ENCODE measurements at places on chromosomes 5 and 9.

- no peak for DNase-seq
Measured at GRCh38 chr9:129359162-129359811, 181.2 kb upstream of the IER5L start.

DNA sequence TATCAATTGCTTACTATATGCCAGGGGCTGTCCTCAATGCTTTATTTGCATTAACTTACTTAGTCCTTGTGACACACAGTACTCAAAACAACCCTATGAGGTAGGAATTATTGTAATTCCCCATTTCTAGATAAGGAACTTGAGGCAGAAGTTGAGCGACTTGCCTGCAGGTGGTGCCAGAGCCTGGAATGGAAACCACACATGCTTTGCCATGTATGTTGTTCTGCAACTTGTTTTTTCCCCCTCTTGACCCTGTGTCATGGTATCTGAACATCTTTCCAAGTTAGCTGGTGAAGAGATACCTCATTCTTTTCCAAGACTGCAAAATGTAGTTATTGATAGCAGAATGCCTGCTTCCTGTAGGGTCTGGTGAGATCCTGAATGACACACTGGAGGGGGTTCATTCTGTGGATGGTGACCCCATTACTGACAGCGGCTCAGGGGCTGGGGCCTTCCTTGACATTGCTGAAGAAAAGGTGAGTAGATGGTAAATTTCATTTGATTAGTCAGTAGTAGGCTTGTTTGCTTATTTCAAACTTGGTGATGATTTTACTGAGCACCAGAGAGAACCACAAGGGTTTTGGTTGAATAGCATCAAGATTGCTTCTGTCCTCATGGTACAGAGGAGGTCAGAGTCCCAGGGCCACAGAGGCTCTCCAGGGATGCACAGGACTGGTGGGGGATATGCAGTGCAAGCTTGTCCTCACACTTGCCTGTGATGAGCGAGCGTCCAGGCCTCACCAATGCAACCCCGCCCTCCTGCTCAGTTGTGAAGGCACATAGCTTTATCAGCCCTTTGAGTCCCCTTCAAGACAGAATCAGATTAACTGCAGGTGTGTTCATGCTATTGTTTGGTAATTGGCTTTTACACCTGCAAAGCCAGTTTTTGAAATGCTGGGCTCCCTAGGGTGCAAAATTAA, 57.0 kb downstream of the COL15A1 start:
- DNase-seq = no peak

DNA sequence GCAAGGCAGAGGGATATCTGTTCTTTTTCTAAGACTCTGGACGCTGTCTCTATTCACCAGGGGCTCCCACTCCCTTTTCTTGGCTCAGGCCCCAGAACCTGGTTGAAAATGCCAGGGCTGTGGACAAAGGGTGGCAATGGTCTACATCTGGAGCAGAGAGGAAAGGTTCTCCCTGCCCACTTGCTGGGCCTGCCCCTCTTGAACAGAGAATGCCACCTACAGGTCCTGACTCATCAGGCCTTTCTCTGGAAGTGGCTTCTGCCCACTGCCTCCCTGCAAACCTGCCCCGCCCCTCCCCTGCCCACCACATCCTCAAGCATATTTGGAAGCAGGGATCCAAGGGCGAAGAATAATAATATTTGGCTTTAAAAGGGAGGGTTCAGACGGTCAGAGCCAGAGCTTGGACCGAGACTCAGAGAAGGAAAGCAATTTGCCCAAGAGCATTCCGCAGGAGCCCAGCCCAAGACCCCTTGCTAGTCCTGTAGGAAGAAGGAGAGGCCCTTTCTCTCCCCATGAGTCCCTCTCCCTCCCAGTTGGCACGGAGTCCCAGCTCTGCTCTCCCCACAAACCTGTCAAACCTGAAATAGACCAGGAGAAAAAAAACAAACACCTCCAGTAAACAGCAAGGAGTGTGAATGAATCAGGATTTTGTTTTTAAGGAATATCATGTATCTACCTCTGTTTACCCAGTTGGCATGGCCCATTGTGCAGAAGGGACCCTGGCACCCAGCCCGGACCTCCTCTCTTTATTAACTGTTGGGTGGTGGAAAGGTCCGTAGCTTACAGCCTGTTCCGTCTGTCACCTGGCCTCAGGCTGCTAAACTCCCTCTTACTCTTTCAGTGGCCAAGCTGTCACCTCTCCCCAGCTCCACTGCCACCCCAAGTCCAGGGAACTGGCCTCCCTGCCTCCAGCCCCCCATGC, 37.7 kb upstream of the STXBP1 start:
- no peak for DNase-seq

DNA sequence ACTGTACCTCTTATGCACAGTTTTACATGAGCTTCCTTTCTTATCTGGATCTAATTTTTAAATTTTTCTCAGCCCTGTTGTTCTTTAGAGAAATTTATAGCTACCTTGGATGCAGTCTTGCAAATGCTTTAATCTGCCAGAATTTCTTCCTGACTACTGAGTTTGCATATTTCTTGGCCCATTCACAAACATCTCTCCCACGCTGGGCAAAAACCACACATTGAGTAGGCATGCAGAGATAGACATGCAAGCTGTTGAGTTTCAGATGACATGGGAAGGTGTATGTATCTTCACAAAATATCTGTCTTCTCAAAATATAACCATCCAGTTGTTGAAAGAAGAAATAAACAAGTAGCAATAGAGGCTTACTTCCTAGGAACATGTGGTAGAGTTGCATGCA, 101.2 kb downstream of the PARP8 start:
- no peak for DNase-seq

GRCh38 chr5:16992006-16992405, 55.9 kb upstream of the MYO10 start:
- no peak for DNase-seq

DNA sequence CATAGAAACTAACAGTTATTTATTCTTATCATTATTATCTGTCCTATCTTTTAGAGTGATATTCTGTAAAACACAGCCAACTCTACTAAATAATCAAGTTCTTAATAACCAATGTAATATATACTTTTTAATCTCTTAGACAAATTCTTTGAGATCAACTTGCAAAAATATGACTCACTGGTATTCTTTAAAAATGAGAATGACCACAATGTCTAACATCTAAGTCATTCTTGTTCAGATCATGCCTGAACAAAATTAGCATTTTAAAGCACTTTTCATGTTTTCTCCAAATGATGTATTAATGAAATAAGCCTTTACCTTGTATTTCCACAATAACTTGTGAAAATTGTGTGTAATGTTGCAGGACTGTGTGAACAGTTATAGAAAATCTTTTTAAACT, 356.9 kb upstream of the RGMB start:
- no peak for DNase-seq

- DNase-seq = no peak
Measured at GRCh38 chr9:34403554-34404380, 27.1 kb upstream of the MYORG start.

DNA sequence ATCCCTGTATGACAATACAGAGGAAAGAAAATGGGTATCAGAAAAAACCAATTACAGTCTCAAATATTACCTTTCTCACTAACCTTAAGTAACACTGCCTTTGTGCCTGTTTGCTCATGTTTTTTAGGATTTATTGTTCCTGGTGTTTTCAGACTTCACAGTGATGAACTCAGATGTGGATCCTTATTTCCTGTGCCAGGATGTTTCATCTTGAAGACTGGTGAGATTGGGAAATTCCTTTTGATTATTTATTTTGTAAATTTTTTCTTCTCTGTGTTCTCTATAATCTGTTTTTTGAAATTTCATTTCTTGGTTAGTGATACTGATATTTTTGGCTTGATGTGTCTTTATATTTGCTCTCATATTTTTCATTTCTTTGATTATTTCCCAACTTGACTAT, 142.4 kb upstream of the GRIN3A start:
- no peak for DNase-seq

DNA sequence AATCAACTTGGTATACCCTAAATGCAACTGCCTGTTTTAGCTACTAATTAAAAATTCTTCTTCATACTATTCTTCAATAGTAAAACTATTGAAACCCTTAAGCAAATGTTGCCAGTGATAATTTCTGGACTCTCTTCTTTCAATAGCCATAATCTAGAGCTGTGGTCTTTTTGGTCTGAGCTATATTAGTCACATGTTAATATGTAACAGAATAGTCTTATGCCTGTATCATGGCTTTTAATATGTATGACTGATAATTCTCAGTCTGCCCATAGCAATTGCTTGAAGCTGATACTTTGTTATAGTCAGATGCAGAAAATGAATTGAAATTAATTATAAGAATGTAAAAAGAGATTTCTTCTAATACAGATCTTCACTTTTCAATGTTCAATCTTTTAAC, 1871.9 kb upstream of the CDH6 start:
- no peak for DNase-seq

GRCh38 chr5:137648361-137648760, 87.5 kb downstream of the KLHL3 start:
- DNase-seq = no peak

GRCh38 chr9:132002643-132003318, 76.9 kb downstream of the MED27 start:
- DNase-seq = no peak

GRCh38 chr9:72465593-72465984, 55.8 kb upstream of the TMC1 start:
- no peak for DNase-seq

DNA sequence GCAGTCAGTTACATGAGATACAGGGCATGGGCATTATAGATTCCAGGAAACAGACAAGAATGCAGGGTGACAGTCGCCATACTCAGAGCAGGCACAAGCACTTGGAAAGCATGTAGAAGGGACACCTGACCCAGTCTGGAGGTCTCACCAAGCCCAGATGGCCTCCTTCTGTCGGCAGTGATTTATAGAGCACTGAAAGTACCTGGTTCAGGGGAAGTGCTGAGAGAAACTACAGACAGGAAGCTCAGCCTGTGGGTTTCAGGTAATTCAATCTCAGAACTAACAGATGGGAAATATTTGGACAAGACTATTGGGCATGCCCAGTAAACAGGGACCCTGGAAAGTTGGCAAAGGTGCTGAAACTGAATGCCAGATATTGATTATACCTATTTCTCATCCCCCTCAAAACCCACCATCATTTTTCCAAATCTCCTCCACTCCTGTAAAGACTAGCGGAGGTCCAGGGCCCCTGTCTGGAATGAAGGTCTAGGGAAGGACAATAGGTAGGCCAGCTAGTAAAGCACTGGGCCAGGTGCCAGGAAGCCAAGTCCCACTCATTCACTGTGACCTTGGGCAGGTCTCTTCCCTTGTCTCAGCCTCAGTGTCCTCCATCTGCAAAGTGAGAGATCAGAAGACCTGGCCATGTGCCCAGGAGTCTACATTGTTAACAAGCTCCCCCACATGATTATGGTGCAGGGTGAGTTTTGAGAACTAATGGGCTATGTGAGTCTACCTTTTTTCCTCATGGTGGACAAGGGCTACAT, 26.9 kb downstream of the KLHL3 start:
- DNase-seq = no peak

DNA sequence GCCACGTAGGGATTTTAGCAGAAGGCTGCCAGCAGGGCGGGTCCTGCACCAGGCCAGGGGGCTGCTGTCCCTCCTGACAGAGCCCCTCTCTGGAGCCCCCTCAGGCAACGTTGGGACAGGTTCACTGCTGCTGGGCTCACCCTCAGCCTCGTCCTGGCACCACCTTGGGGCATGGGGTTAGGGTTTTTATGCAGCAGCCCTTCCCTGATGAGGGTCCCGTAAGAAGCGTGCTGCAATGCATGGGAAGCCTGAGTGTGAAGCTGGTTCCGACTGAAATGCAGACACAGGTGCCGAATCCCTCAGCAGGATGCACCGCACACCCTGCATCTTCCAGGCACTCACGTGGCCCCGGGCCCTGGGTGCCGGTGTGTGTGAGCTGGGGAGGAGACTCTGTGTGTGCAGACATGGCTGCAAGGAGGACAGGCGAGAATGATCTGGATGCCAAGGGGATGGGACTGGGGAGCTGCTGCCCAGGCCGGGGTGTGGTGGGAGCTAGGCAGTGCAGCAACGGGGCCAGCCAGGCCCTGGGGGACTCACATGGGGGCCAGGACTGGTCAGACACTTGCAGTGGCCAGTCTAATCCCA, 27.1 kb downstream of the ZDHHC11B start:
- DNase-seq = no peak

- no peak for DNase-seq
Measured at GRCh38 chr5:141778683-141779082, 96.7 kb upstream of the ARAP3 start.

DNA sequence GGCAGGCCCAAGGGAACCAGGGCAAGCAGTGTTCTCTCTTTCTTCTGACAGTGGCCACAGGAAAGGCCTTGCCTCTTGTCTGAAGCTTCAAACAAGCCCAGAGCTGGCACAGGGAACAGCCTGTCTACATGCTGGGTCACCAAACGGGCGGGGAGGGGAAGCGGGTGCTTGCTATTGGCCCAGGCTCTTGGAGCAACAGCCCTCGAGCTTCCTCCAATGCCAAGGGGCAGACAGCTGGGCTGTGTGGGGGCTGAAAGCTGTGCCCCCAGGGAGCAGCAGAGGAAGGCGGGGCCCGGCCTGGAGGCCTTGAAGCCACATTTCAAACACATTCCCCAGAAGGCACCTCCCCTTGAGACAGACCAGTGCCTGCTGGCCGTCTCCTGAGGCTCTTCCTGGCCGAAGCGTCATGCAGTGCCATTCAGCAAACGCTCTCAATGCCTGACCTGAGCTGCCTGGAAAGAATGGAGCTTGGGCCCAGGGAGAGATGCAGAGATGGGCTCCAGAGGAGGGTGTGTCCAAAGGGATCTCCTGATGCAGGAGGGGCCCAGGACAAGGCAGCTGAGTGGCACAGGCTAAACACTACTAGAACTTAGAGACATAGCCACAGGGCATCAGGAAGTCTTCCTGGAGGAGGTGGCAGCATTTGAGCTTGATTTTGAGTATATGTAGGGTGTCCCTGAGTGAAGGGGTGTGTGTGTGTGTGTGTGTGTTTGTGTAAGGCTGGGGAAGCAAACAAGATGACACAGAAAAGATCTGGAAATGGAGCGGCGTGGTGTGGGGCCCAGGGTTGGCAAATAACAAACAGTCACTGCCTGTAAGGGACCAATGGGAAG, 2.5 kb downstream of the FIBCD1 start:
- no peak for DNase-seq

DNA sequence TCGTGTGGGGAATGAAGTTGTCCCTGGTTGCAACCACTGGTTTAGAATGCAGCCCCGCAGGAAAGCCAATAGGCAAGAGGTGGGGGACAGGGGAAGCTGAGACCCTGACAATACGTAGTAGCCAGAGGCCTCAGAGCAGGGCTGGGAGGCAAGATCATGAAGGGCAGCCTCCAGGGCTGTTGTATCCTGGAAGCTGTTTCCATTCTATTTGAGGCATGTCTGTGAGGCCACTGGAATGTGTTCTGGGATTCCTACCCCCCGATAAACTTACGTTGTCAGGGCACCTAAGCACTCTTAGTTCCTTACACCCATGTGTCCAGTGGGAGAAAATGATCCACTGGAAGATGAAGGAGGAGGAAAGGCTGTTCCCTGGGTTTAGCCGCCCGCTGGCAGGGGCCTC, 177.3 kb downstream of the CFAP90 start:
- no peak for DNase-seq

DNA sequence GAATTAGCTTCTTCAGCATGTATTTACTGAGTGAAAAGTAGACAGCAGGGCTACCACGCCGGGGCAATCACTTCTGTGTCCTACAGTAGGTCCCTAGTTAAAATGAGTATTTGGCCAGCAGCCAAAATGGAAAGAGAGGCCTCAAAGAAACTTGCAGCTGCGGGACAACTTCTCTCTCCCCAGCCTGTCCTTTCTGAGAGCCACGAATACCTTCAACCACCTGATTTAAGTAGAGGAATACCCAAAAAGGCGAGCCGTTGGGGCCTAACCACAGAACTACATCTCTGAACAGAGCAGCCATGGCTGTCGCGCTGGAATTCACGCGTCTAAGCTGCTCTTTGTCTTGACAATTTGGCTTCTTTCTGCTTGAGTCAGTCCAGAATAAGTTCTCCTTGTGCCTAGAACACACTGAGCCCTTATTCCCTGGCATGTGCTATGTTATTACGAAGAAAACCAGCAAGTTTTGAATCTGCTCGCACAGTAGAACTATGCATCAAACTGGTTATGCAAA, 43.8 kb upstream of the GOLPH3 start:
- no peak for DNase-seq
